ENCODE measurements at places on chromosomes 12 and 14.

GRCh38 chr14:84483072-84483420, 1046.9 kb upstream of the FLRT2 start:
- H3K27me3 ChIP-seq = no peaks in the 10 kb centered on the region
- no peak overlapping the region for H3K4me3 ChIP-seq
- no peaks in the 10 kb centered on the region for H3K36me3 ChIP-seq
- no peak overlapping the region for H3K27ac ChIP-seq
- H3K4me1 ChIP-seq = peaks cover 17% of the 10 kb centered on the region

DNA sequence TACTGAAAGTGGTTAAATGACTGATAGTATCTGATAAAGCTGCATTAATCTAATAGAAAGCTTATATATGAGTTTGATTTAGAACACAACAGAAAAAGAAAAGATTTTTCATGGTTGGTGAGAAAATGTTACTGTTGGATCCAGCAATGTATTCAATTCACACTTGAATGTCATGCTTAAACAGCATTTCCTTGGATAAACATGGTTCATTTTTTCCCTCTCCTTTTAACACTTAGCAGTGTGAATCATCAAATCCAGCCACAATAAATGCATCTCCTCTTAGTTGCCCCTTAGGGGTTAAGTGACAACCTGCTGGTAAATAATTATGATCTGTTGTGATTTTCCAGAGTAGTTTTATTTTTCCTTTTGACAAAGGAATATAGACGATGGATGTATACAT, 74.9 kb upstream of the GRIP1 start:
- no peak for DNase-seq
- H3K4me1 ChIP-seq = no peaks in the 10 kb centered on the region
- no peaks in the 10 kb centered on the region for H3K27me3 ChIP-seq
- no peak overlapping the region for H3K27ac ChIP-seq
- H3K4me3 ChIP-seq = no peak overlapping the region
- H3K36me3 ChIP-seq = no peaks in the 10 kb centered on the region

GRCh38 chr12:58889557-58889956, 30.7 kb downstream of the LRIG3 start:
- H3K27ac ChIP-seq = peak overlapping the region; percentile 28
- peaks cover 37% of the 10 kb centered on the region for H3K4me1 ChIP-seq
- no peaks in the 10 kb centered on the region for H3K27me3 ChIP-seq
- DNase-seq = no peak
- no peak overlapping the region for H3K4me3 ChIP-seq

DNA sequence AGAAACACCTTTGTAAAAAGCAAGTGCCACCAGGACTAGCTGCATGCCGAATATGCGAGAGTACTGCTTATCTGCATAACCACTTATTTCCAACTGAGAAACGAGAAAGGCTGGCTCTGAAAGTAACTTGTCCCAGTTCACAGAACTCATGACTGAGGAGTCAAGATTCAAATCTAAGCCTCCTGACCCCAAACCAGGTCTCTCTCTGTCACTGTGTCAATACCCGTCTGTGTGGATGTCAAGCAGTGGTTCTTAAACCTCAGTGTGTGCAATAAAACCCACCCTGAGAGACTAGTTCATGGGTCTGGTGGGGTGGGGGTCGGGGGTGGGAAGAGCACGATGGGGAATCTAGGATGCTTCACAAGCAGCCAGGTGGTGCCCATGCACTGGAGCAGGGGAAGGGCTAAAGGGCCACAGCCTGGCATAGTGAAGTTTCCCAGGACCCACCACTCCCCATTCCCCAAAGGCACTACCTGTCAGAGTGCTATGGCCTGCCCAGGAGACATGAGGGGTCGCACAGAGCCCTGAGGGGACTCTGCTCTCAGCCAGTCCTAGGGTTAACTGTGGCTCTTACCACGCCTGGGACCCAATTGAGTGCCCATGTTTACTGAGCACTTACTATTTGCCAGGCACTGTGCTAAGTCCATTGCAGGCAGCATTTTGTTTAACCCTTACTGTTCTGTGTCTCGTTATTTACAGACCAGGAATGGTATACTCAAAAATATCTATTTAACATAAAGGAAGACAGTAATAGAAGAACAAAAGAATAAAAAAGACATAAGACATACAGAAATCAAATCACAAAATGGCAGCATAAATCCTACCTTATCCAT, 33.4 kb upstream of the PNMA1 start:
- peaks cover 93% of the 10 kb centered on the region for H3K4me1 ChIP-seq
- DNase-seq = no peak
- no peak overlapping the region for H3K4me3 ChIP-seq
- H3K27me3 ChIP-seq = no peaks in the 10 kb centered on the region

GRCh38 chr14:88482524-88482923, 72.3 kb downstream of the PTPN21 start:
- H3K27me3 ChIP-seq = no peaks in the 10 kb centered on the region
- H3K4me3 ChIP-seq = no peak overlapping the region
- H3K4me1 ChIP-seq = no peaks in the 10 kb centered on the region
- no peak for DNase-seq

DNA sequence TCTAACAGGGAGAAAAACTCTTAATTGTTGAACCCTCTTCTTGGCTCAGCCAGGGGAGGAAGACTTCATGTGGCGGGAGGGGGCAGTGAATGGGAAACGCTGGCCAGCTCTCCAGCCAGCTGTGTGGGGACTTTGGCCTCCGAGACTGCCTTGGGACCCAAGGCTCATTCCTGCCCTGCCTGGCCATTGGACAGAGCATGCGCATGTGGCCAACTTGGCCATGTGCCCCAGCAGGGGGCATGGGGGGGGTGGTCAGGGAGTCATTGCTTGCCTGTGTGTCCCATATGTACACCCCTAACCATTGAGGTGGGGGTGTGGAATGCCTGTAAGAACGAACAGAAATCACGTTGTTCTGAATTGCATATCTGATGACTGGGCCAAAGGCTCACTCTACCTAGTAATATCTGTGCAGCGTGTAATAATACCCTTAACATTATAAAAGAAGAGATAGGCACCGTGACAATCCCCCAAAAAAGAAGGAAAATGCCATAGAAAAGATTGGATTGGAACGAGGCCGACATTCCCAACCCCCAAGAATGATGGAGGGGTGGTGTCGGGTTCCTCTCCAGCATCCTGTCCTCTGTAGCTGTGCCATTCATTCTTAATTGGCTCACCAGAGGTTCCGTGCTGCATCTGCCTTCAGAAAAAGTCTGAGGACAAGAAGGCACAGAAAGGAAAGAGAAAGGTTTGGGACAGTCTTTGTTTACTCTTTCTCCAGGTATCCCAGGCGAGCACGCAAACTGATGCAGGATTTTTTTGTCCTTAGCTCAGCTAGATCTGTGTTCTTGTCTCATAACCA, 3.5 kb upstream of the FAR2 start:
- H3K27ac ChIP-seq = no peak overlapping the region
- H3K36me3 ChIP-seq = no peaks in the 10 kb centered on the region
- H3K4me1 ChIP-seq = peaks cover 13% of the 10 kb centered on the region
- H3K27me3 ChIP-seq = no peaks in the 10 kb centered on the region
- H3K4me3 ChIP-seq = no peak overlapping the region

GRCh38 chr14:69535230-69535848, 39.3 kb downstream of the CCDC177 start:
- DNase-seq = no peak
- no peak overlapping the region for H3K27ac ChIP-seq
- no peak overlapping the region for H3K4me3 ChIP-seq
- H3K27me3 ChIP-seq = peaks cover 3% of the 10 kb centered on the region

DNA sequence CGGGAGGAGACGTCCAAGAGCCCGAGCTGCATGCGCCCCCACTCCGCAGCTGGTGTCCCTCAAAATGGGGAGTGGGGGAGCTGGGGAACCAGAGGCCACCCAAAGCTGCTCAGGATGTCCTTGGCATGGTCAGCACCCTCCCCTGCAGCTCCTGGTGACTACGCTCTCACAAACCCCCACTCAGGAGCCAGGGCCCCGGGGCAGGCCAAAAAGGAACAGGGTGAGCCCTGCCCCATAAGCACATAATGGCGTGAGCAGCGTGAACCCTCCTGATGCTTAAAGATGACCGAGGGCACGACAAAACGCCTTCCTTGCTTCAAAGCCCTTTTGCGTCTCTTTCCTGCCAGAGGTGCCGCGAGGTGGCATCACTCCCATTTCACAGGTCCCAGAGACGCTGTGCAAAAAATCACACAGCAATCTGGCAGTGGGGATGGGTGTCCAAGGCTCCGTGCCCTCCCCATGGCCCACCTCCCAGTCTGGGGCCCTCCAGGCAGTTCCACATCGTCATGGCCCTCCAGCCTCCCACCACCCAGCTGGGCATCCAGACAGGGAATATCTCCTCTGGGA, 13.5 kb downstream of the NCOR2 start:
- H3K4me3 ChIP-seq = no peak overlapping the region
- H3K4me1 ChIP-seq = peaks cover 42% of the 10 kb centered on the region
- peaks cover 4% of the 10 kb centered on the region for H3K36me3 ChIP-seq
- DNase-seq = no peak
- no peaks in the 10 kb centered on the region for H3K27me3 ChIP-seq

GRCh38 chr12:110667671-110668070, 21.2 kb downstream of the HVCN1 start:
- H3K36me3 ChIP-seq = no peaks in the 10 kb centered on the region
- no peak overlapping the region for H3K27ac ChIP-seq
- peaks cover 3% of the 10 kb centered on the region for H3K27me3 ChIP-seq
- DNase-seq = no peak
- H3K4me3 ChIP-seq = no peak overlapping the region
- no peaks in the 10 kb centered on the region for H3K4me1 ChIP-seq

DNA sequence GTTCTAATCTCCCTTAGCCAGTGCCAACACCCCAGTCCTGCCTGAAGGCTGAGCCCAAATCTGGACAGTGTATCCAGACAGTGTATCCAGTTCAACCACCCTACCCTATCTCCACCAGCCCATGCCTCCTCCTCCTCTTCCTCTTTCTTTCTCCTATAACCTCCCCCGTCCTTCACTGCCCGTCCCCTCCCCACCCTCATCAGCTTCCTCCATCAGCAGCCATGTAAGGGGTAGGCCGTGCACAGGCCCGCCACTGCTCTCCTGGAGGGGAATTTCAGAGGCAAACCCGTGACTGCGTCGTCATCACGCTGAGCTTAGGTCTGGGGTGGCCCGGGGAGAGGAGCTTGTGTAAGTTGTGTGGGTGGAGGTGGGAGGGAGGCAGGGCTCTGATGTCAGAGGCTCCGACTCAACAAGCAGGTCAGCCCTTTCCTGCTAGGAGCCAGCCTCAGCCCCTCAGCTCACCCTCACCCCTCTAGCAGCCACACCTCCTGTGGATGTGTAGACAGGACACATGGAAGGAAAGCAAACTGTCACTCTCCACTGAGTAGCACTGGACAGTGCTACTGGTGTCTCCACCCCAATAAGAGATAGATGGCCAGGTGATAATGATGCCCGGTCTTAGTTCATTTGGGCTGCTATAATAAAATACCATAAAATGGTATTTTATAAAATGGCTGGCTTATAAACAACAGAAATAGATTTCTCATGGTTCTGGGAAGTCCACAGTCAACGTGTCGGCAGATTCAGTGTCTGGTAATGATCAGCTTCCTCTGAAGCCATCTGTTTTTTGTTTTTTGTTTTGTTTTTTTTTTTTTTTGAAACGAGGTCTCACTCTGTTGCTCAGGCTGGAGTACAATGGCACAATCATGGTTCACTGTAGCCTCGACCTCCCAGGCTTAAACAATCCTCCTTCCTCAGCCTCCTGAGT, 50.5 kb downstream of the IRF2BPL start:
- no peak overlapping the region for H3K4me3 ChIP-seq
- no peaks in the 10 kb centered on the region for H3K36me3 ChIP-seq
- DNase-seq = no peak
- no peaks in the 10 kb centered on the region for H3K27me3 ChIP-seq
- no peaks in the 10 kb centered on the region for H3K4me1 ChIP-seq

GRCh38 chr14:35292770-35293561, 784 bp downstream of the PSMA6 start:
- H3K27me3 ChIP-seq = no peaks in the 10 kb centered on the region
- H3K36me3 ChIP-seq = peaks cover 2% of the 10 kb centered on the region
- H3K27ac ChIP-seq = peak overlapping the region; percentile 92
- H3K4me3 ChIP-seq = peak overlapping the region; percentile 57
- peaks cover 15% of the 10 kb centered on the region for H3K4me1 ChIP-seq

DNA sequence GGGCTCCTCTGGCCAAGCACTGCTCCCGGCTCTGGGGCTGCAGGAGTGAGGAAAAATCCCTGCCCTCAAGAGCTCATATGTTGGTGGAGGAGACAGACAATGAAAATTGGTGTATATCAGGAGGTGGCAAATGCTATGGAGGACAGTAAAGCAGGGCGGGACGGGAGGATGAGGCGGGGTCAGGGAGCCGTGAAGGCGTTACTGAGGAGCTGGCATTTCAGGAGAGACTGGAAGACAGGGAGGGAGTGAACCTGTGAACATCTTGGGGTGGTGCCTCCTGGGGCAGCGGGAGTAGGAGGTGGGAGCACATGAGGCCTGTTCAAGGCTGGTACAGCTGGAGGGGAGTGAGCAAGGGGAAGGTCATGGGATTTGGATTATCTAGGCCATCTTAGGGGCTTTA, 26.6 kb downstream of the TSPAN9 start:
- no peaks in the 10 kb centered on the region for H3K36me3 ChIP-seq
- H3K4me1 ChIP-seq = peaks cover 47% of the 10 kb centered on the region
- H3K27me3 ChIP-seq = no peaks in the 10 kb centered on the region

Measured in keratinocyte (primary cell).